ENCODE measurements at places on chromosomes 12 and 14.
A peak's percentile ranks its signal among the peaks of the same experiment; 100 is the strongest.

DNA sequence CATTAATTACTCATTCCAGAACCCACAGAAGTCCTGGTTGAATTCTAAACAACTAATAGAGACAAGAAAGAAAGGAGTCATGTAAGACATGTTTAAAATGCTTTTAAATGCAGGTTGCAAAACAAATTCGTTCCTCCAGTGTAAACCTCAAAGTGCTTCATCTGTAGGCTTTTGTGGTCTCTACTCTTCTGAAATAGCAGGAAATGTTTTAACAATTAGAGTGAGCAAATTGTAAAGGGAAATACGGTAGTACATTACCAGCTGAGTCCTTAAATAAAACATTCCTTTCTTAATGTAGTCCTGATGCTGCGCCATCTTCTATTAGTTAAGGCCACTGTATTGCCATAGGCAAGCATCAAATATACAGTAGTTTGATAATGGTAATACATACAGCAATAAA is 1934.2 kb upstream of the SEL1L start:
- DNase-seq: no peak

DNA sequence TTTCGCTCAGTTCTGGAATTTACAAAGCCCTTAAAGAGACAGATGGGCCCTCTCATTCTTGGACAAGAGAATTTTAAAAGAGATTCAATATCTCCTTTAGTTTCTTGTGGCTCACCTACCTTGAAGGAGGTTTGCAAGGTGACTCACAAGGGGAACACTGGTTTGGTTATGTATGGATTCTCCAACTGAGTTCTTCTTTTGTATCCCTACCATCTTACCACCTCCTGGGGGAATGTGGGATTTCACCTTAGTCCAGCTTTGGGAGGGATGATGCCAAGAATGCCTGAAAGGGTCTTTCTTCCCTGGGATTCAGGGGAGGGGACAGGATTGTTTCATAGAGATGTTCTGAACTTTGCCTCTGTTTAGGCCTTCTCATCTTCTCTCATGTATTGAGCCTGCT is 3.7 kb downstream of the PPP4R4 start:
- DNase-seq: no peak

- DNase-seq: peak; percentile 33
Measured at GRCh38 chr14:95523051-95523814, 6.8 kb upstream of the SYNE3 start.

DNA sequence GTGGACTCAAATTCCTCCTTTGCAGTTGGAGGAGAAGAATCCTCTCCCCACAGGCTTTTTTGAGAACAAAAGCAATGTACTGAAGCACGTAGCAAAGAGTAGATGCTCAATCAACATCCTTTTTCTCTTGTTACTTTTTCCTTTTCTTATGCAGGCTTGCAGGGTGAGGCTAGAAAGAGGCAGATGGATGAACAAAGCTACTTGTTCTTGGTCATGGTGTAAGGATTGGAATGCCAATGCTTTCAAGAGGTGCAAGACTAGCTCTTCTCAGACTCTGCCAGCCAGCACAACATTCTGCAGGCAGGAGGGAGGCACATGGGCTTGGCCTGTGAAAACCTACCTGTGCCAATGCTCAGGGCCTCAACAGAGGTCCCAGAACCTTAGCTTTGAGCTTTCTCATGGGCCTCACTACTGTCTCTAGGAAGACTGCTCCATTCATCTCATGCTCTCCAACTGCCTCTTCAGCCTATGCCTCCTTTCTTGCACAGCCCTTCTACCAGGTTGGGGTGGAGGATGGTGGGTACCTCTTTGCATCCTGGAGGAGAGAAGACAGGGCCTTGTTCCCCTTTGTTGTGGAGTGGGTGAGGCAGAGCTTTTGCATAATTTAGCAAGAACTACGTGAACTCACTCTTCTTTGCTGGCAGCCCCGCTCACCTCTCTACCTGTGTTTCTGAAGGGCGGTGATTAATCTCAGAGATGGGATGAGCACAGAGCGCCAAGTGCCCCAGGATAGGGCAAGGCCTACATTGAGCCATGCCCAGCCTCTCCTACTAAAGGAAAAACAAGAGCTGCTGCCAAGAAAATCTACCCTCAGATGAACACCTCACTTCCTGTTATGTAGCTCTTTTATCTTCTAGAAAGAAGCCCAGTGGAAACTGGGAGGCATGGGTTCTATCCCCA is 1119.7 kb downstream of the VRK1 start:
- DNase-seq: no peak

GRCh38 chr12:81231574-81232368 is 153.9 kb downstream of the ACSS3 start:
- no peak for DNase-seq

- no peak for DNase-seq
Measured at GRCh38 chr14:64110802-64111201, 183.4 kb downstream of the ESR2 start.

DNA sequence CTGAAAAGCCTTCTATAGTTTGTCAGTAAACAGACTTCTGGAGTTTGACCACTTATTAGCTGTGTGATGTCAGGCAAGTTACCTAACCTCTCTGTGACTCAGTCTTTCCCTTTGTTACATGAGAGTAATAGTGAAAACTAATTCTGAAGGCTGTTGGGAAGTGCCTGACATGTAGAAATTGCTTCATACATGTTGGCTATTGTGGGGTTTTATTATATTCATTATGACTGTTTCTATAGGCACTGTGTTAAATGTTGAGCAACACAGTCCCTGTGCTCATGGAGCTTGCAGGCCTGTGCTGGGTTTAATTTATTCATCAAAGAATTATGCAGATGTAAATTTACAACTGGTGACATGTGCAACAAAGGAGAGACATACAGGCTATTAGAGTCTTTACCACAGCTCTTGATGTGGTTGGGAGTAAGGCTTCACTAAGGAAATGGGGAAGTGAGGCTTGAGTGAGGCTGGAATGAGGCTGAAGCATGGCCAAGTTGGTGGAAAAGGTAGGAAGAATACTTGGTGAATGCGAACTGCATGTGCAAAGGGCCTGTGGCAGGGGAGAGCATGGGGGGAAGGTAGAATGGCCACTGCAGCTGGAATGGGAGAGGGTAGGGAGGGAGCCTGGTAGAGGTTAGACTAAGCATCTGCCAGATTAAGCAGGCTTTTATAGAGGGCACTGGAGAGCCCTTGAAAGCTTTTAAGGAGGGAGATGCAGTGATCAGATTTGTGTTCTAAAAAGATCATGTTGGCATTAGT is 236.4 kb upstream of the CRY1 start:
- no peak for DNase-seq

- no peak for DNase-seq
Measured at GRCh38 chr12:101414533-101415119, 7.1 kb upstream of the ARL1 start.

GRCh38 chr12:57016348-57016747 is at the start of gene TAC3:
Gene TAC3, minus strand, starts transcription at chr12:57016529. Its CDS starts 732 bp downstream, at chr12:57015797.
- DNase-seq: no peak

DNA sequence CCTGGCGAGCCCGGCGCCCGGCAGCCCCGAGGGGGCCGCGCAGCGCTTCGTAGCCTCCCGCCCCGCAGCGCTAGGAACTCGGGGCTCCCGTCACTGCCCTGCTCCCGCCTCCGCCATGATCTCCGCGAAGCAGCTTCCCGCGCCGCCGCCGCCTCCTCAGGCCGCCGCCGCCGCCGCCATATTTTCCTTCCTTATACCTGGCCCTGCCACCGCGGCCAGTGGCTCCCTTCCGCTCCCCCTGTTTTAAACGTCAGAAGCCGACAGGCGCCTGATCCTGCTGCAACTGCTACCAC is 286 bp downstream of the PPP4R3A start:
- DNase-seq: no peak

DNA sequence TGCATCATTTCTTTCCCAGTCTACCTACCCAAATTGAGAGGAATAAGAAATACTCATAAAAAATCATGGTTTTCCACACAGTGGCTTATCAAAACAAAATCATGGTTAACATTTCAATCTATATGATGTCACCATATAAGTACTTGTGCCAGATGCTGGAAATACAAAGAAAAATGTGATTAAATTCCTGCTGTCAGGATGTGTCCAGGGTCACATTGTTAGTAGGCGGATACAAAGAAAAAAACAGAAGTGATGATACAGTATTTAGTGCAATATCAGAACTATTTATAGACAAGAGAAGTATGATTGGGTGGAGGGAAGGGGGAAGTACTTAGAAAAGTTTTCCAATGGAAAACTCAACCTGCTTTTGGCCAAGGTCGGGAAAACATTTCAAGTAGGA is 47.0 kb upstream of the OR6J1 start:
- no peak for DNase-seq

GRCh38 chr12:31117203-31118011 is 43.7 kb downstream of the DDX11 start:
- peak; percentile 43 for DNase-seq

DNA sequence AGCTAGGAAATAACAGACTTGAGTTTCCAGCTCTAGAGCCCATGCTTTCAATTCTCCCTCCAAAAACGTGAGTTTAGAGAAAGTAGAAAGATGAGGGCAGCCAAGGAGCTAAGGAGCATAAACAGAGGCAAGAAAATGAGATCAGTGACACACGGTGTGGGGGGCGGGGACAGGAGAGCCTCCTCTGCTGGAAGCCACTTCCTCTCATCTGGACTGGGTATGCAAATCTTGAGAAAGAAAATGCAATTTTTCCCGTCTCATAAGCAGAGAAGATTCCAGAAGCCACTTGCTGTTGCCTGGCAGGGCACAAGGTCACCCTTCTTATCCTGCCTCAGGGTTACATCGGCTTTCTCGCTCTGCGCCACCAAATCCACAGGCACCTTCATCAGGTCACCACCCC is 6.0 kb downstream of the OR10P1 start:
- no peak for DNase-seq

- DNase-seq: no peak
Measured at GRCh38 chr14:51564986-51565604, 86.6 kb upstream of the FRMD6 start.

- DNase-seq: no peak
Measured at GRCh38 chr14:87960013-87960787, 32.8 kb downstream of the GALC start.

DNA sequence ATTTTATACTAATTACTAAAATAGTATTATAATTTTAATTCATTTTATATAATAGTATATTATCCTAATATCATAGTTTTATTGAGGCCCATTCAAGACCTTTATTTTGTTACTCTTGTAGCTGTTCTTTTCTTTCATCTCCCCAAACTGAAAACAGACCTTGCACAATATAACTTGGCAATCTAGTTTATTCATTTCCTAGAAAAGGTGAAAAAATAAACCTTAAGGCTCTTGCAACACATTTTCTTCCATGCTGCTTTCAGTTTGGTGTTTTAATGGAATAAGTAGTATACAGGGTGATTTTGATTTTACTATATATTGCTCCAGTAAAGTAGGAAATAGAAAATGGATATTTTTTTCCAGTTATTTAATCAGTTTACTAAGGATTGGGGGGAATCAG is 174.0 kb downstream of the SLC2A13 start:
- no peak for DNase-seq

DNA sequence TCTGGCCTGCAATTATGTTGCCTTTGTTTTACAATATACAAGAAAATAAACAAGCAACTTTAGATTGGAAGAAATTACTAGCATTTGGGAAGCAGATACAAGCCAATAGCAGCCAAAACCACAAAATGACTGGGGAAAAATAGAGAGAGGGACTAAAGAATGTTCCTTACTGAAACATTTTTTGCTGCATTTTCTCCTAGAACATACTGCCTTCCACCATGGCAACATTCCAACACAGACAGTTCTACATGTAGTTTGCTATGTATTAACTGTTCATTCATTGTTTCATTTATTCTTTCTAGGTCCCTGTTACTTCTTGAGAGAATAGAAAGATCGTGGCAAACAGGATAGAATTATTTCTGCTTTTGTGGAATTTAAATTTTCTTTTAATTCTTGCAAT is 530.2 kb downstream of the RPS29 start:
- DNase-seq: no peak

DNA sequence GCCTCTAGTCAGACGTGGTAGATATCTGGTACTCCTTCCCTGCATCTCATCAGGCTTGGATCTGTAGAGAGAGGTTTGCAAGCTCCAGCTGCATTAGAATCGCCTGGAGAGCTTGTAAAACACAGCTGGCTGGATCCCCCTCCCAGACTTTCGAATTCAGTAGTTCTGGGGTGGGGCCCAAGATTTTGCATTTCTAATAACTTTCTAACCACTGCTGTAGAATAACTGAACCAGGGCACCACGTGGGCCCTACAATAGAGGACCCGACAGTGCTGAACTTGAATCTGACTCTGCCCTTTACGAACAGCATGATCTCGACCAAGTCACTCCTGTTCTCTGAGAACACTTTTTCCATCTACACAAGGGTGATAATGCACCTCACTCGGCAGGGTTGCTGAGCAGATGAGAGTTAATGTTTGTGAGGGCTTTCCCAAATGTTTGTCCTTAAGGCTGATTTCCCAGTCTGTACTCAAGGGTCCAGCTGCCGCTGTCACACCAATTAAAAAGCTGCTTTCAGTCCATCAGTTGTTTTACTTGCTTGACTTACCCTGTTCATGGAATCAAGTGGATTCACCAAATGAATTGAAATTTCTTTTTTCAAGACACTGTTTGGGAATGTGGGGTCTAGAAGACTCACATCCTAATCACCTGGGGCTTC is 86.6 kb upstream of the SLC24A4 start:
- no peak for DNase-seq

DNA sequence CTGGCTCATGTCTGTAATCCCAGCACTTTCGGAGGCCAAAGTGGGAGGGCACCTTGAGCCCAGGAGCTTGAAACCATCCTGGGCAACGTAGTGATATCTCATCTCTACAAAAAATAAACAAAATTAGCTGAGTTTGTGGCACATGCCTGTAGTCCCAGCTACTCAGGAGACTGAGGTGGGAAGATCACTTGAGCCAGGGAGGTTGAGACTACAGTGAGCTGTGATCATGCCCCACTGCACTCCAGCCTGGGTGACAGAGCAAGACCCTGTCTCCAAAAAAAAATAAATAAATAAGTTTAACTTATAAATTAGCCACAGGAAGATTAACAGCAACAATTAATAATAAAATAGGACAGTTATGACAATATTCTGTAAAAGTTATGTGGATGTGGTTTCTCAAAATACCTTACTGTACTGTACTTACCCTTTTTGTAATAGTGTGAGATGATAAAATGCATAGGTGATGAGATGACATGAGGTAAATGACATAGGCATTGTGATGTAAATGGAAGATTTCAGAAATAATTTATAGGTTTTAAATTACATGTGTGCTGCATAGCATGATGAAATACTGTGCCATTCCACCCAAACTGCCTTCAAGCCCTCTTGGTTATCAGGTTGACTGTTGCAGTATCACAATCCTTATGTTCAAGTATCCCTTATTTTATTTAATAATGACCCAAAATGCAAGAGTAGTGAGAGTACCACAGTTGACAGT is 22.0 kb downstream of the USP15 start:
- DNase-seq: no peak

GRCh38 chr12:30839643-30840220 is 85.0 kb upstream of the CAPRIN2 start:
- no peak for DNase-seq
